ENCODE measurements at places on chromosomes 6 and 20.
A peak's percentile ranks its signal among the peaks of the same experiment; 100 is the strongest.

DNA sequence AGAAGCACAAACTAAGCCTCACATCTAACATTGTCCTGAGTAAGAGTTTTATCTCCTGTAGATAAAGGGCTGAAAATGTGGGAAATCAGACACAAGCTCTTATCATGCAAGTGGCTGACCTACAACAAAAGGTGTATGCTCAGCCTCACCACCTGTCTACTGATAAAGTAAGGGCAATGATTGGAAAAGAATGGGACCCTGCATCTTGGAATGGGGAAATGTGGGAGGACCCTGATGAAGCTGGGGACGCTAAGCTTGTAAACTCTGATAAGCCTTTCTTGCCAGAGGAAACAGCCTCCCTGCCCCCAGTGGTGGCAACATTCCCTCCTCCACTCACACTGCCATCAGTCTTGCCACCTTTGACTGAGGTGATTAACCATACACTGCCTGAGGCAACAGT is 166.6 kb downstream of the KHDRBS2 start:
- H3K4me3 ChIP-seq = no peak overlapping the region
- no peaks in the 10 kb centered on the region for H3K4me1 ChIP-seq
- DNase-seq = no peak
- H3K27me3 ChIP-seq = no peaks in the 10 kb centered on the region
- H3K27ac ChIP-seq = no peak overlapping the region
- no peaks in the 10 kb centered on the region for H3K36me3 ChIP-seq

DNA sequence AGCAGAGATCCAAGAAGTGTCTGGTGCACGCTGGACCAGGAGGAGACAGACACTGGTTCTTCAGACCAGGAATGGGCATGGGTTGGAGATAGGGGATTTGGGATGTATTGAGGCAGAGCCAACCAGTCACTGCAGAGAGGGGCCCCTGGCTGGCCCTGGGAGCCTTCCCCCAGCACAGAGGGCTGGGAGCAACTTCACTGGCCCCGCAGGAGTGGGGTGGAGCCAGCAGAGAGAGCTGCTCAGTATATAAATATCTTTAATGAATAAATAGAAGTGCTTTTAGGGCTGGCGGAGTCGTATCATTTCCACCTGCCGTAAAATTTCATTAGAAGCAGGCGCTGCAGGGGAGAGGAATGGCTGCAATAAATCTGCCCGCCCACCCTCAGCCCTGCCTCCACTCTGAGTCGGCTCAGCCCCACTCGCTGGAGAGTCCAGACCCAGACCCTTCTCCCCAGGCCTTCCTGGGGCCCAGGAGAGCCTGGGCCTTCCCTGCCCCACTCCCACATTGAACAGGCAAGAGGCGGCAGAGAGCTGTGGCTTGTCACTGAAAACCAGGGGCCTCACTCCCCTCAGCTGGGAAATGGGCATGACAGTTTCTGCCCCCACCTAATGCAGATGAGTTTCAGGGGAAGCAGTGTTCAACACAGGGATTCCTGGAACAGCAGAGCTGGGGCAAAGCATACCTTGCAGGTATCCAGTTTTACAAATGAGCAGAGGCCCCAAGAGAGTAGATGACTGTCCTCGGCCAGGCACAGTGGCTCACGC is 23.9 kb upstream of the VSTM2L start:
- peaks cover 19% of the 10 kb centered on the region for H3K4me1 ChIP-seq
- H3K36me3 ChIP-seq = no peaks in the 10 kb centered on the region
- no peaks in the 10 kb centered on the region for H3K27me3 ChIP-seq
- no peak overlapping the region for H3K27ac ChIP-seq
- peak; percentile 55 for DNase-seq

- no peak overlapping the region for H3K4me3 ChIP-seq
- H3K27ac ChIP-seq = no peak overlapping the region
- H3K36me3 ChIP-seq = no peaks in the 10 kb centered on the region
- DNase-seq = no peak
- no peaks in the 10 kb centered on the region for H3K4me1 ChIP-seq
- peaks cover 33% of the 10 kb centered on the region for H3K27me3 ChIP-seq
Observed at GRCh38 chr20:9506964-9507369, 7.4 kb upstream of the LAMP5 start.

- no peaks in the 10 kb centered on the region for H3K36me3 ChIP-seq
- no peaks in the 10 kb centered on the region for H3K27me3 ChIP-seq
- no peak overlapping the region for H3K27ac ChIP-seq
- no peak overlapping the region for H3K4me3 ChIP-seq
- no peak for DNase-seq
Observed at GRCh38 chr6:89482126-89482525, 49.2 kb downstream of the ANKRD6 start.

- H3K36me3 ChIP-seq = peaks cover 5% of the 10 kb centered on the region
- H3K27me3 ChIP-seq = no peaks in the 10 kb centered on the region
- peaks cover 4% of the 10 kb centered on the region for H3K4me1 ChIP-seq
- H3K4me3 ChIP-seq = no peak overlapping the region
- H3K27ac ChIP-seq = no peak overlapping the region
Observed at GRCh38 chr20:4956200-4956810, 45.0 kb downstream of the SLC23A2 start.
